ENCODE measurements at places on chromosomes 5 and 9. TPM values are rescaled to one million over a fixed set of nuclear protein-coding genes. Genes with fewer than 3 reads are reported as not detected.
A peak's percentile ranks its signal among the peaks of the same experiment; 100 is the strongest.

- H3K4me1 ChIP-seq: peaks cover 14% of the 10 kb centered on the region
- H3K4me3 ChIP-seq: no peak overlapping the region
- no peak overlapping the region for H3K27ac ChIP-seq
- H3K36me3 ChIP-seq: no peaks in the 10 kb centered on the region
- H3K27me3 ChIP-seq: no peaks in the 10 kb centered on the region
Measured at GRCh38 chr5:126591549-126591948, 3.5 kb downstream of the ALDH7A1 start.

DNA sequence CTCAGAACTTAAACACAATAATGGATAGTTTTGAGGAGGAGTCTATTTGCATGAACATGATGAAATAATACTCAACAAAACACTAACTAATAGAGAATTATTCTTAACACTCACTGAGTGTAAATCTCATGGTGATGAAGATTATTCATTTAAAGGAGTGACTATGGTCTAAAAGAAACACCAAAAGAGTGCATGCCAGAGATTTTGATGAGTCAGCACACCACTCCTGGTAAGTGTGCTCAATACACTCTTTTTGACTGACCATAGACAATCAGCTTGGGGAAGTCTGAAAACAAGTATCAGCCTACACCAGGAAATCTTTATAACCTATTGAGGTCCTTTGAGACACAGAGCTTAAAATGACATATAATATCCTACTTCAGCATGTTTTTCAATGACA is 6.8 kb upstream of the FST start:
- H3K27ac ChIP-seq: no peak overlapping the region
- peaks cover 47% of the 10 kb centered on the region for H3K27me3 ChIP-seq
- no peaks in the 10 kb centered on the region for H3K4me1 ChIP-seq
- H3K36me3 ChIP-seq: no peaks in the 10 kb centered on the region

DNA sequence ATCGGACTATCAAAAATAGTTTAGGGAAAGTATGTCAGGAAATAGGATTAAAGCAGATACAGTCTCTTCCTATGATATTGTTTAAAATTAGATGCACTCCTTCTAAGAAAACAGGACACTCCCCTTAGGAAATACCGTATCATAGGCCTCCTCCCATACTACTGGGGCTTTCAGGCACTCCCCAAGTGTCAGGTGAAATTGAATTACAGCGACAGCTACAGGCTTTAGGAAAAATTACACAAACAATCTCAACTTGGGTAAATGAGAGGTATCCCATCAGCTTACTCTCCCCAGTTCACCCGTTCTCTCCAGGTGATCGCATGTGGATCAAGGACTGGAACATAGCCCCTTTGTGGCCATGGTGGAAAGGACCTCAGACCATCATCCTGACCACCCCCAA is 110.4 kb upstream of the EPB41L4A start:
- no peaks in the 10 kb centered on the region for H3K4me1 ChIP-seq
- DNase-seq: no peak
- no peak overlapping the region for H3K27ac ChIP-seq
- H3K27me3 ChIP-seq: no peaks in the 10 kb centered on the region
- H3K36me3 ChIP-seq: no peaks in the 10 kb centered on the region

DBH gene
- total RNA-seq: not detected

DNA sequence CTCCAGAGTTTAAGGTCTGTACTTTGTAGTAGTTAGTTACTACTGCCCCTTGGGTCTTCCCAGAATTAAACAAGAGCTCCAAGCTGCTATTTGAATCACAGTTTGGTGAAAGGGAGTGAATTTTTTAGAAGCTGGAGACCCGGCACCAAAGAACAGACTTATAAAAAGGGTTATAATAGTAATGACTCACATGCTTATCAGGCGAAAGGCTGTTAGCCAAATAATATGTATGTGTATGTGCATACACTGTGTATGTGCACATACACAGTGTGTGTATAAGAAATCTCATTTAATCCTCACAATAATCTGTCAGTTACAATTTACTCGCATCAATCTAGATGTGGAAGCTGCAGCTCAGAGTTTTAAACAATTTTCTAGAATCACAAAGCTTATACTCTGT is 59.5 kb upstream of the ITGA1 start:
- no peak for DNase-seq
- H3K4me1 ChIP-seq: peaks cover 14% of the 10 kb centered on the region
- H3K36me3 ChIP-seq: no peaks in the 10 kb centered on the region
- no peak overlapping the region for H3K4me3 ChIP-seq
- peak overlapping the region; percentile 57 for H3K27ac ChIP-seq
- no peaks in the 10 kb centered on the region for H3K27me3 ChIP-seq

DNA sequence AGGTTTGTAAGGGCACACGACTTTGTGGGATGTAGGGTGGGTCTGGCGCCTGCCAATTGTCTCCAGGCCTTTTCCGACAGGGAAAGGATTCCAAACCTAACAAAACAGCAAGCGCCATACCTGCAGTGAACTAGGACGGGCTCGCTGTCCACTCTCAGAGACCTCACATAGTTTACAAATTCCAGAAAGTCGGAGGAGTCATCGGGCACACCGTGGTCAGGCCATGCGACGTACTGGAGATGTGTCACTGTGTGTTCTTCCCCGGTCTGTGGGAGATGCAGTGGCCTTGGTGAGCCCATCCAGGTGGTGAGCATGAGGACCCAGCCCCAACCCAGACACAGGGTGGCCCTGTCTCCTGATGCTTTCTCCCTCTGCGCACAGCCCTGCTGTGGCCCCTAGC is 61.3 kb upstream of the EPB41L4B start:
- no peak overlapping the region for H3K27ac ChIP-seq
- no peaks in the 10 kb centered on the region for H3K27me3 ChIP-seq
- DNase-seq: no peak

- peaks cover 45% of the 10 kb centered on the region for H3K36me3 ChIP-seq
- DNase-seq: no peak
- H3K27me3 ChIP-seq: no peaks in the 10 kb centered on the region
Measured at GRCh38 chr9:129898185-129898584, 62.9 kb downstream of the USP20 start.

GRCh38 chr9:71608825-71609447 is 159.4 kb downstream of the CEMIP2 start:
- H3K27ac ChIP-seq: no peak overlapping the region
- H3K27me3 ChIP-seq: no peaks in the 10 kb centered on the region
- H3K4me1 ChIP-seq: no peaks in the 10 kb centered on the region
- no peak for DNase-seq
- H3K4me3 ChIP-seq: no peak overlapping the region
- H3K36me3 ChIP-seq: no peaks in the 10 kb centered on the region

Data from transverse colon (tissue), 4 donors.